NCI-H1930 (cell line): ENCODE measurements at places on chromosomes 3 and 15.

GRCh38 chr3:57911593-57911992, 96.6 kb upstream of the FLNB start:
- no peak for DNase-seq

DNA sequence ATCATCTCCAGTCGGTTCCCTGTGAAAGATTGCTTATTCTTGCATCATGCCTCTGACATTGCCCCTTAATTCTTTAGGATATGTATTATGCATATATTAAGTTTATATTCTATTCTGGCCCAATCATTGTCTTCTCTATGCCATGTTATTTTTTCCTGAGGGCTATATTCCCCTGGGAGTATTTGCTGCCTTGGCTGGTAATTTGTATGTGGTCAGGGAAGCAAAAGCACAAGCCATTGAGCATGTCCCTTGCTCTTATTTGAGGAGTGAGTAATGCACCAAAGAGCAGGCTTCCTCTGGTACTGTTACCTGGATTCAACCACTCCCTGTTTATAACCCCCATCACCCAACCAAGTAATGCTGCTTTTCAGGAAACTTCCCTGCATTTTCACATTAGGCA, 36.3 kb downstream of the STAC start:
- DNase-seq = no peak

GRCh38 chr15:34154725-34155204, 52.9 kb downstream of the PGBD4 start:
- no peak for DNase-seq

DNA sequence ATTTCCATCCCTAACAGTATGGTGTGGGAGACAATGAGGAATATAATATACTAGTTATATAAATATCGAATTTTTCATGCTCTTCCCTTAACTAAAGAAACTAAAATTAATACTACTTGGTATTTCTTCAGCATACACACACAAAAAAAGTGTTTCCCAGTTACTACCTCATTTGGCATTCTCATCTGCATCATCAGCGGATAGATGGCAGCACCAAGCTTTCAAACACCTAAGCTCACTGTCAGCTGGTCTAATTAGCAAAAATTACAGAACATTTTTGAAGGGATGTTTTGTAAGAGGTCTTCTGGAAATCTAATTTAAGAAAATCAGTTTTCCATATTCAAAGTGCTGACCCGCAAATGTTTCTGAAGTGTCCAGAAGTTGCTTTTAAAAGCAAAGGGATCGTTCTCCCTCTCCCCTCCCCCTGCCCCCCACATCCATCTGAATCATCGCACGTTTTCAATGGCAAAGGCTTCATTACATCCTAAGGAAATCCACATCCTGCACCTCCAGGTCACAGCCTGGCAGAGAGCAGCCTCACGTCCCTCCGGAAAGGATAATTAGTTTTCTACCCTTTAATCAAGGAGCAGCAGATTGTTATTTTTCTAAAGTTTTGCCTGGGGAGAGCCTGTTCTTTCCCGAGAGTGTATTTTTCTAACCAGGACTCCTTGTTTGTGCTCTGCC, 86.1 kb upstream of the SPATA12 start:
- no peak for DNase-seq

GRCh38 chr3:197393711-197394110, 95.3 kb upstream of the DLG1 start:
- no peak for DNase-seq

- no peak for DNase-seq
Observed at GRCh38 chr15:58539548-58539947, 107.8 kb downstream of the LIPC start.

GRCh38 chr3:195077611-195078540, 193.1 kb downstream of the XXYLT1 start:
- DNase-seq = no peak
